Eye (tissue), 1 donor: ENCODE measurements at places on chromosomes 11 and 22.

DNA sequence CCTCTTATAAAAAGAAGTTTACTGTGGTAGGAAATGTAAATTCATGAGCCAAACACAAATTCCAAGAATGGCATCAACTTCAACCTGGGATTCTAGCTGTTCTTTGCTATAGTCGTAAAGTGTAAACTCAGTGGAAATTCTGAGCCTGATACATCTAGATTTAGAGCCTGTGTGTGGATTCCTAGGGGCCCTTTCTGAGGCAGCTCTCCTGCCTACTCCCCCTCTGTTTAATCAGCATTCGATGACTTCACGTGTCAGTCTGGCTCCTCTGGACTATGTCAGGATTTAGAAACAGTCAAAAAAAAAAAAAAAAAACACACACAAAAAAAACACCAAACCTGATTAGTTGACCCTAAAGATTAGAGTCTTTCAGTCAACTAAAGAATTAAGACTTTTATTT lies 93.1 kb upstream of the SC5D start:
- peak; percentile 8 for DNase-seq

DNA sequence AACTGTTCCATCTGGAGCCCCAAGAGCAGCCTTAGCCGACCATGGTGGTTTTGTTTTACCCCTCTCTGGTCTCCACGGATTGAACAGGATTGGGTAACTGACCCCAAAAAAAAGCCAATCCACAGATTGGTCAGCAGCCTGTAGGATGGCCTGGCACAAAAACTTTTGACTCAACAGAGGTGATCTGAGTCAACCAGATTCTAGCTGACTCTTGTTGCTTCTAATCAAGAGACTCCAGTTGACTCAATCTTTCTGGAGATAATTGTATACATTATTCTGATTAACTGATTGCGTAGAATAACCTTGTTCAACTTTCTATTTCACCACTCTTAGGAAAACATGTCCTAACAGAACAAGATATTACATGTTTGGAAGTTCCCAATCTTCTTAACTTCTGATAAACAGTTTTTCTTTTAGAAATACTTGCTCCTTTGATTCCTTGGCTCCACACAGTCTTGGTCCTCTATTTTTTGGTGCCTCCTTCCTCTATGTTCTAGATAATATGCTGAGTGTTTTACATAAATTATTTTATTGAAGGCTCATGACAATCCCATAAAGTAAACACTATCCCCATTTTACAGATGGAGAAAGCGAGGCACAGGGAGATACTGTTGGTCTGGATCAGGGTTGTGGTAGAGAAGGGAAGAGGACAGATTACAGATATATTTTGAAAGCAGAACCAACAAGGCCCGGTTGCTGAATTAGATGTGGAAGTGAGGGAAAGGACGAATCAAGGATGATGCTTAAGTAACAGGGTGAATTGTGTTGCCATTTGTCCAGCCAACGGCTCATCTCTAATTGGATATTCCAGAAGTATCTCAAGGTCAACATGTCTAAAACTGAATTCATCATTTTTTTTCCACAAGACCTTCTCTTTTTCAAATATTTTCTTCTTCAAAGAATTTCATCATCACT lies 11.5 kb upstream of the ZC3H12C start:
- no peak for DNase-seq

DNA sequence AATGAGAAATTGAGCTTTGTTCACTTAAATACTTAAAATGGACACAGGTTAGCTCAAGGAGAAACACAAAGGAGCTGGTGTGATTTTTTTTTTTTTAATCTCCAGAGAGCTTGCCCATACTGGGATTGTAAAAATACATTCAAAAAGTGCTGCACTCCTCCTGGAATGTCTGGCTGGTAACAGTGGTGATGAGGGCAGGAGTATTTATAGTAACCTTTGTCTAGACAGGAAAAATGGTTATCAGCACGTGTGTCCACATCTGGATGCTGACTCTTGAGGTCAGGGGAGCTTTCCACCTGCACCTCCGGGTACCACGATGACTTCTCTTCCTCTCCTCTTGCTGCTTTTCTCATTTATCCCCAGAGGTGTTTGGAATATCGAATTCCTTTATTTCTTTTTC lies 30.1 kb downstream of the EXT2 start:
- DNase-seq: no peak

- no peak for DNase-seq
Measured at GRCh38 chr11:107847184-107847583, 11.4 kb downstream of the SLC35F2 start.

- DNase-seq: no peak
Measured at GRCh38 chr11:106017093-106017492, 4.9 kb downstream of the MSANTD4 start.

GRCh38 chr22:43150731-43151206 lies 590 bp upstream of the TSPO start:
- DNase-seq: no peak
